Activated naive CD8-positive, alpha-beta T cell treated with anti-CD3 and anti-CD28 coated beads for 36 hours (primary cell): ENCODE measurements at places on chromosomes 5 and 9. TPM values are rescaled to one million over a fixed set of nuclear protein-coding genes. Genes with fewer than 3 reads are reported as not detected.

The DOK3 gene
- total RNA-seq, result 8.6 TPM

The DMRT2 gene
- total RNA-seq, result not detected

The BDP1 gene
- total RNA-seq, result 28.1 TPM

The NUTM2G gene
- total RNA-seq, result not detected
